ENCODE measurements at places on chromosomes 3 and 15.

- DNase-seq = no peak
These were observed 301.8 kb upstream of the MCTP2 start for GRCh38 chr15:93929375-93930094.

GRCh38 chr15:37016231-37016630, 84.1 kb downstream of the MEIS2 start:
- no peak for DNase-seq

GRCh38 chr3:3559786-3560185, 239.4 kb upstream of the LRRN1 start:
- no peak for DNase-seq

DNA sequence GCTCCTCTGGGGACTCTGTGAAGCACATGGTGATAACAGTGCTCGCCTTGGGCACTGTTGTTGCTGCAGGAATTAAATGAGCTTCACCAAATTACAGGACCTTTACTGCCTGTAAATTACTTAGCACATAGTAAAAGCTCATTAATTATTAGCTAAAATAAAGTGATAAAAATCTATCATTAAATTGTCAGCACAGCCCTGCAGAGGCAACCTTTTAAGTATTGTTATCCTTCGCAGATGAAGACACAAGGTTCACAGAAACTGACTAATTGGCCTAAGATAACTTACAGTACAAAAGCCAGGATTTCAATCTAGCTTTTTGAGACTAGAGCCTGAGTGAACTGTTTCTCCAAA, 96.0 kb downstream of the ST6GAL1 start:
- no peak for DNase-seq

GRCh38 chr15:62883938-62884479, 158.5 kb upstream of the TPM1 start:
- no peak for DNase-seq

GRCh38 chr15:70098153-70098460, 390 bp upstream of the TLE3 start:
- no peak for DNase-seq

DNA sequence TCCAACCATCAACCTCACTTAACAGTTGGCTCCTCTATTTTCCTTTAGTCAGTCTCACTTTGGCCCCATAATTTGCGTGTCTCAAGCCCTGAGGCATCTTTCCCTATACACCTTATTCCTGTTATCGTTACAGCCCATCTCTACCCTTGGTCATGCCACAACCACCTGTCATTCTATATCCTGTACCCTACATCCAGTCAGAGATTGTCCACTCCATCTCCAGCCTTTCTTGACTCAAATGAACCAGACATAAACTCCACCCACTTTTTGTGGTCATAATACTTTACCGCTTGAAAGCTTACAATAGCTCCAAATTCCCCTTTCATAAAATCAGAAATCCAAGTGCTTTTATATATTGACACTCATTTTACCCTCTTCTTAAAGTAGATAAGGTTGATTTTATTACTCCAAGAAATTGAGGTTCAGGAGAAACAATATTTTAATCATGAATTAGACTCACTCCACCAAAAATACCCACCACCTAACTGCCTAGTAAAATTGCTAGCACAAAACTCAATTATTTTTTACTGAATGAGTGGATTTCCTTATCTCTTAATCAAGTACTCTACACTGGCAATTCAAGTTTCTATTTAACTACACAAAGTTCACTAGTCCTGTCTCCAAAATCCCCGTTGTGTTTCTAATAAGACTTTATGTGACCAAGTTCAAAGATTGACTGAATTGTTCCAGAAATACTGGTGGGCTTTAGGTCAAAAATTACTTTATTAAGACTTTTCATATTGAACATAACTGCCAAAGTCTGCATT, 9.1 kb downstream of the CCR4 start:
- no peak for DNase-seq

DNA sequence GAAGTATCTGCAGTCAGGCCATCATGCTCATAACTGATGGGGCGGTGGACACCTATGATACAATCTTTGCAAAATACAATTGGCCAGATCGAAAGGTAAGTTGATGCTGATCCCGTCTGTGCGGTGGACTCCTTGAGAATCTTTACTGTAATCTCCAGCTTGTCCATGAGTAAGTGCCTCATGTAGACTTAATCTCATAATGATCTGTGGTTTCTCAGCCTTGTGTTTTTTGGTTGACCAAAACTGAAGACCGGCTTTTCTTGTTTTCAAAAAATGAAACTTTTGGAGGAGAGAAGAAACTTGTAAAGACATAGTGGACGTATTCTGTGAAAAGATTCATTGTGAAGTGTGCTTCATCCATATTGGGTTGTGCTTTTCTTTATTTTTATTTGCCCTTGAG, 285.7 kb downstream of the LRTM1 start:
- no peak for DNase-seq

GRCh38 chr15:69317392-69317841, 18.7 kb downstream of the PAQR5 start:
- no peak for DNase-seq

- no peak for DNase-seq
These were observed 963.4 kb downstream of the MCTP2 start for GRCh38 chr15:95194746-95195145.

GRCh38 chr15:80160570-80161156, 7.9 kb downstream of the FAH start:
- DNase-seq = peak; percentile 93

- no peak for DNase-seq
These were observed 2.9 kb downstream of the CTNNB1 start for GRCh38 chr3:41202075-41202833.

GRCh38 chr3:101521211-101521701, 8.2 kb upstream of the SENP7 start:
- no peak for DNase-seq

DNA sequence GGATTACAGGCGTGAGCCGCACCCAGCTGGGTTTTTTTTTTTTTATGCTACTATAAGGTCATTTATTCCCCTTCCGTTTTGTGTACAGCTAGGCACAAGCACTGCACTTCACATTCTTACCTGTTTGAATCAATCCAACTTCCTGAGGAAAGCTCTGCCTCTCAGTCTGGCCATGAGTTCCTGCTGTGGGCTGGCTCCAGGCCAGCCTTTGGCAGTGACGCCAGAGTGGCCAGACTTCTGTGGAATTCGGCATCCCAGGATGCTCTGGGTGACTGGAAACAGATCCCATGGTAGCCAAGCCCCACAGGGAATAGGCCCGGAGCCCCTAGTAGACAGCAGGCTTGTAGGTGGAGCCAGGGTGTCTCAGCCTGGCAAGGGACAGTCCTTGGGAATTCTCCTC, 21.5 kb upstream of the TIMP4 start:
- peak; percentile 37 for DNase-seq

DNA sequence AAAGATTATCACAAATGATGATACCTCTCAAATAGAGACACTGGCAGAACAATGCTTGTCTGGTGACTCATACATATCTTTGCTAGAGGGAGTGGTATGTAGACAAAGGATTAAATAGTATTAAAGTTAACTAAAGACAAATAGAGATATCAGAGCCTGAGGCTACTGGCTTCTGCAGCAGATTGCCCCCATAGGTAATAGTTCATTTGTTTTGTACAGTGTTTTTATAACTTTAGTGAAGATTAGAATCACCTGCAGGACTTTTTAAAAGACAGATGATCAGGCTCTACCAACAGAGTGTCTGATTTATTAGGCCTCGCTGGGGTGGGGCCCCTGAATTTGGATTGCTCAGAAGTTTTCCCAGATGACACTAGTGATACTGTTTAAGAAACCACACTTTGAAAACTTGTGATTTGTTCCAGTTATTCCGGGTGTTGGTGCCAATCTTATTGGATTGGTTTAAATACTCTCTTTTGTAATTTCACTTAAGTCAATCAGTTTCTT, 96.4 kb downstream of the NAALADL2 start:
- no peak for DNase-seq

GRCh38 chr3:156251424-156251823, 131.0 kb downstream of the KCNAB1 start:
- DNase-seq = no peak

DNA sequence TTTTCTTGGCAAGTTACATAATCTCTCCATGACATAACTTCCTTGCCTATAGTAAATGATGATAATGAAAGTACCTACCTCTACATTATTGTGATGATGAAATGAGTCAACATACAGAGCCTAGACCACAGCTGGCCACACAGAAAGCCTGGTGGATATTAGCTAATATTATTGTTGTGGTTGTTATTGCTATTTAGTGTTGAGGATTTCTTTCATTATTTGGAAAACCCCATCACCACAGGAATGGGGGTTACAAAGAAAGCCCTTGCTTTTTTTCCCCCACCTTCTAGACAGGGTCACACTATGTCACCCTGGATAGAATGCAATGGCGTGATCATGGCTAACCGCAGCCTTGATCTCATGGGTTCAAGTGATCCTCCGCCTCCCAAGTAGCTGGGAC, 125.0 kb downstream of the PDZRN3 start:
- DNase-seq = no peak

GRCh38 chr15:59199626-59200465, 6.8 kb upstream of the LDHAL6B start:
- peak; percentile 33 for DNase-seq

Measured in suppressor macrophage treated with lipopolysaccharide for 1 hour (primary cell).